ENCODE measurements at places on chromosomes 5 and 9.

DNA sequence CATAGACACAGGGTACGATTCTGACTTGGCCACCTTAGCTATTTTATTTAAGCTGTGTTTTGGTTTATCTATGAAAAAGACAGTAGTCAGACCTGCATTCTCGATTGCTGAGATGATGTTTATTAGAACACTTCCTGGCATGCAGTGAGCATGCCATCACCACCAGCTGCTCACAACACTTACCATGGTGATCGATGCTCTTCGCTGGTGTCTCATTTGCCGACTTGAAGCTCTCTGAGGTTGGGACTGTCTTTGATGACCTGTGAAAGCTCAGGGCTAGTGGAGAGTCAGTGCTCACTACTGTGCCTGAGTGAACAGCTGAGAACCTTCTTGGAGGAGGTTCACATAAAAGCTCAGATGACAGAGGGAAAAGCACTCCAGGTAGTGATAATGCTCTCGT is 4.4 kb upstream of the C9orf153 start:
- no peak for DNase-seq

DNA sequence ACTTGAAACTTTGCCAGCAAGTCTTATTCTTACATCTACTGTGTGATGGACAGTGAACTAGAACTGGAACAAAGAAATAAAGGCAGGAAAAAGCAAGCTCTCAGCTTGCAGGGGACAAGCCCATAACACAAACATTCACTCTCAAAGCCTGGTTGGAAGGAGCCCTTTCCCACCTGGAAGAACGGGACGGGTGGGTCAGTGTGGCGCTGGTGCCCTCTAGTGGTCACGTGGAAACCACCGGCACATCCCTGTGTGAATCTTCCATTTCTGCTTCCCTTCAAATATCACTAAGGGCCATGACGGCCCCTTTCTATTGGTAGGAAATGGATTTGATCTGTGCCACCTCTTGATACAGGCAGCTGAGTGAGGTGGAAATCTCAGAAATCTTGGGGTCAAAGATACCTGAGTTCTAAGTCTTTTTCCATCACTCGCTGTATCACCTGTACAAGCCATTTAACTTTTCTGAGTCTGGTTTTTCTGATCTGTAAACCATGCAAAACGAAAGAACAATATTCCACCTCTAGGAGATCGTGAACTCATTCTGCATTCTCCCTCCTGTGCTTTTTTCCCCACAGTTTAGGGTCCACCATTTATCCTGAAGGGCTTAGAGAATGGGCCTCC is 211.6 kb downstream of the MSX2 start:
- peak; percentile 66 for DNase-seq

- DNase-seq: no peak
These were observed 87.1 kb upstream of the ELL2 start for GRCh38 chr5:96048763-96049162.

DNA sequence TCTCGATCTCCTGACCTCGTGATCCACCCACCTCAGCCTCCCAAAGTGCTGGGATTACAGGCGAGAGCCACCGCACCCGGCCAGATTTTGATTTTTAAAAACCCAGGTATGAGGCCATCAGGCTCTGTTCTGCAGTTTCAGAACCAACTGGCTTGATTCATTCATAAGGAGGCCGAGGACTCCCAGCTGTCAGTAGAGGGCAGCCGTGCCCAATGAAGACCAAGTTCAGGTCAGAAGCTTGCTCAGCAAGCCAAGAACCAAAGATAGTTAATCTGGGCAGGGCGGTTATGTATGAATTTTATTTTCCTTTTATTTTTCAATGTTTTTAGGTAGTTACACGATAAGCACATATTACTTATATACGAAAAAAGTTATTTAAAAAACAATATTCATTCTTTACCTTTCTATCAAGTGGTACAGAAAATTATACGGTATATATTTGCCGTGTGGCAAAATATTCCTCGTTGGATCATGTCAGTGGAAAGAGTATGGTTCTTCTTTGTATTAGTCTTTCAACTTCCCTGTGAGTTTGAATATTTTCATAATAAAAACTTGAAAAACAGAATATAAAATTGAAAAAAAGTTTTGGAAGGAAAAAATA is 18.0 kb downstream of the MGAT1 start:
- peak; percentile 55 for DNase-seq

GRCh38 chr9:120839146-120839545 is 3.6 kb downstream of the PSMD5 start:
- no peak for DNase-seq

DNA sequence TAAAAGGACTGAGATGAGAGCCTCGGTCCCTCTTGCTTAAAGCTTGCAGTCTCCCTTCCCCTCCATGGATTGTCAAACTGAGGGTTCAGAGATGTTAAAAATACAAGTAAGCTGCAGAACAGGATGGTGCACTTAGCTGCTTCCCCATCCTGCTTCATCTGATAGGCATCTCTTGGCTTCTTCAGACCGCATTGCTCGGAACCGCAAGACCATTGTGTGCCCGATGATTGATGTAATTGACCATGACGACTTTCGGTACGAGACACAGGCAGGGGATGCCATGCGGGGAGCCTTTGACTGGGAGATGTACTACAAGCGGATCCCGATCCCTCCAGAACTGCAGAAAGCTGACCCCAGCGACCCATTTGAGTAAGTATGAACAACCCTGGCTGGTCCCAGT is 65.5 kb upstream of the SAP30L start:
- DNase-seq: no peak

- no peak for DNase-seq
These were observed 1401.4 kb downstream of the EFNA5 start for GRCh38 chr5:106269252-106269843.

GRCh38 chr9:77156646-77157371 is 20.5 kb upstream of the VPS13A start:
- no peak for DNase-seq

- no peak for DNase-seq
These were observed 120.5 kb downstream of the PRDM6 start for GRCh38 chr5:123209502-123210027.

DNA sequence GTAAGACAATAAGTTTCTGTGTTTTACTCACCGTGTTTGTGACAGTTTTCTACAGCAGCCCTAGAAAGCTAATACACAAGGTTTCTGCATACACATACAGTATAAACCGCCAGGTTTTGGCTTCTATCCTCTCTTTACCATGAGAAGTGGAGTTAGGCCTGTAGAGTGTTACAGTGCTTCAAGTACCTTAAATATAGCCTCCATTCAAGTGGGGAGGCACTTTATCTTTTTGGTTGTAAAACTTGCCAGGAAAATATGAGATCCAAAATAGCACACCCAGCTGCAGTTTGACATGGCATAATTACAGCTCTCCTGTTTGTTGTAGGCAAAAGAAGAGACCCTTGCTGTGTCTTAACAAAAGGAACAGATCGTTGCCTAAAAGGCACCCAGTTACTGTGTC is 90.3 kb upstream of the PTPN3 start:
- DNase-seq: peak; percentile 76

GRCh38 chr5:35483780-35484179 is 133.9 kb upstream of the SPEF2 start:
- no peak for DNase-seq

GRCh38 chr5:124856726-124857125 is 110.3 kb upstream of the ZNF608 start:
- DNase-seq: no peak

- no peak for DNase-seq
These were observed 58.1 kb upstream of the SV2C start for GRCh38 chr5:76025069-76025468.

DNA sequence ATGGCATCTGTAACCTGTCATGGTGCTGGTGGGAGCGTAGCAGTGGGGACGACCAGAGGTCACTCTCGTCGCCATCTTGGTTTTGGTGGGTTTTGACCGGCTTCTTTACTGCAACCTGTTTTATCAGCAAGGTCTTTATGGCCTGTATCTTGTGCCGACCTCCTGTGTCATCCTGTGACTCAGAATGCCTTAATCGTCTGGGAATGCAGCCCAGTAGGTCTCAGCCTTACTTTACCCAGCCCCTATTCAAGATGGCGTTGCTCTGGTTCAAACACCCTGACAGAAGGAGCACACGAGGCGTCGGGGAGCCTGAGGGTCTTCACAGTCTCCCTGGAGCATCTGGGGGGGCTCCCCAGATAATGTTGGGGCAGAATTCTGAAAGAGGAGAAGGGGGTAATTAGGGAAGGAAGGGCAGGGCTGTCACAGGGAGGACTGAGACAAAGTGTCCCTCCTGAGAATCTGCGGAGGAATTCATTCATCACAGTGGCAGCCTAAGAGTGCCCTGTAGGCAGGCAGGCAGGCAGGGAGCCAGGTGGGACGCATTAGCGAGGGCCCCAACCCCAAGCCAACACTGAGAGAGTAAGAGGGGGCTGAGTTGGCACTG is 21.3 kb upstream of the NCS1 start:
- no peak for DNase-seq

GRCh38 chr5:169146158-169146557 is 154.8 kb downstream of the SLIT3 start:
- no peak for DNase-seq

GRCh38 chr5:168015506-168015905 is 275.9 kb upstream of the WWC1 start:
- no peak for DNase-seq

DNA sequence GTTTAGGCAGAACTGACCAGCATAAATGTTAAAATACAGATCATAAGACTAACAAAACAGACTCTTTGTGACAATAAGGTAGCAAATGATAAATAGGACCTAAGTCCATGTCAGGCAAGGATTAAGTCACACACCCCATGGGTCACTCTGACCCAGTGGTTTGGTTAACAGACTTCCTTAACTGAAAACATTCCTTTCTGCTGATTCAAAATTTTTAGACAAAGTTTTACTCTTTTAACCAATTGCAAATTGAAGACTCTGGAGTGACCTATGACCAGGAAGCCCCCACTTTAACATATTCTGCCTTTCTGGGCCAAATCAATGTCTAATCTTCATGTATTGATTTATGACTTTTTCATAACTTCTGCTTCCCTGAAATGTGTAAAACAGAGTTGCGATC is 4.9 kb upstream of the NXNL2 start:
- DNase-seq: no peak

DNA sequence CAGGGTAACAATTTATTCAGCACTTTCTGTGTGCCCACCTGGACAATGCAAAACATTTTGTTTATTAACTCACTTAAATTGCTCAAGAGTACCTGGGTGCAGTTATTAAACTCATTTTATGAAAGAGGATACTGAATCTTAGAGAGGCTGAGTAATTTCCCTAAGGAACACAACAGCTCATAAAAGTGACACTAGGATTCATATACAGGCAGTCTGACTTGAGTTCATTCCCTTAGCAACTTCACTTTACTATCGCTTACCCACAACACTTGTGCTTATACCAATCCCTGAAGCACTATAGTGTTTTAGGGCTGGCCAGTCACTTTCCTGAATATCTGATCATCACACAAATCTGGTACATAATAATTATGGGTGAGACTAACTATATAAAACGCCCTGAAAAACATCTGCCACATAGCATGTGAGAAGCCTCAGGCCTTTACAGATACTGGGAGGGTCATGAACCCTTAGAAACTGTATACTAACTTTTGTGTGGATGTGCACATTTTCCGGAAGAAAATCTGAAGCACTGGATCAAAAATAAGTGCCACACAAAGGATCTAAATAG is 11.3 kb downstream of the TRPM6 start:
- no peak for DNase-seq

DNA sequence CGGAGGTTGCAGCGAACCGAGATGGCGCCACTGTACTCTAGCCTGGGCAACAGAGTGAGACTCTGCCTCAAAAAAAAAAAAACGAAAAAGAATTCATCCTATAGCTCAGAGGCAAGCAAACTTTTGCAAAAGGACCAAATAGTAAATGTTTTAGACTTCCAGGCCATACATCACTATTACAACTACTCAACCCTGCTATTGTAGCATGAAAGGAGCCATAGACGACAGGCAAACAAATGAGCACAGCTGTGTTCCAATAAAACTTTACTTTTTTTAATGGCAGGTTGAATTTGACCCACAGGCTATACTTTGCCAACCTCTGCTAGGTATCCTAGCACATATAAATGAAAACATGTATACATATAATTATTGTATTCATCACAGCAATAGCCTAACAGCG is 58.9 kb upstream of the SLC30A5 start:
- DNase-seq: no peak

DNA sequence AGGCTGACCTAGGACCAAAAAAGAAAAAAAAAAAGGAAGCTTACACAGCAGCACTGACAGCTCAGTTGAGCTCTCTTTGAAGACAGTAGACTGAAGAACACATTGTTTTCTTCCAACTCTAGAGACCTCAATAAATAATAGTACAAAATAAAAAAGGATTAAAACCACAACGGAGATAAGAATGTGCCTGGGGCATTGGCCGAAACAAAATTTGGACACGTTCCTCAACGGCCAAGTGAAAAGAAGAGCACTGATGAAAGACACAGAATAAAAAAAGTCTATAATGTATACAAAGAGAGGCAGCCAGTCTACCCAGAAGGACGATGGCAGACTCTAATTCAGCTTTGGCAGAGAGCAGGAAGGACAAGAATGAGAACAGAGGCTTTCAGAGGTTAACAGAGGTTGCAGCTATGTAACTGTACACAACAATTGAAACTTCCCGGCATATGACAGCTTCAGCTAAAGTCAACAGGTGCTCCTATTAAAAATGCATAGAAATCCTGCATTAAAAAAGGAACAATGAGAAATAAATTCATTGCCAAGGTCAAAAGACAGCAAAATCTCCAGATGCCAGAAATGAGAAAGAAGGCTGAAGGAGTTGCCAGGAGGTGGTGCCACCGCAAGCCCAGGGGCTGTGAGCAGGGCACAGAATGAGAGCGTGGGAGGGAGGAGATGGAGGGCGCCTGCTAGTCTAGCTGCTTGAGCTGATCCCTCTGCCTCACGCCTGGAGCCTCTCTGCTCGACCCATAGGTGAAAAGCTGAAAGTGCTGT is 113.9 kb downstream of the DCP2 start:
- no peak for DNase-seq

DNA sequence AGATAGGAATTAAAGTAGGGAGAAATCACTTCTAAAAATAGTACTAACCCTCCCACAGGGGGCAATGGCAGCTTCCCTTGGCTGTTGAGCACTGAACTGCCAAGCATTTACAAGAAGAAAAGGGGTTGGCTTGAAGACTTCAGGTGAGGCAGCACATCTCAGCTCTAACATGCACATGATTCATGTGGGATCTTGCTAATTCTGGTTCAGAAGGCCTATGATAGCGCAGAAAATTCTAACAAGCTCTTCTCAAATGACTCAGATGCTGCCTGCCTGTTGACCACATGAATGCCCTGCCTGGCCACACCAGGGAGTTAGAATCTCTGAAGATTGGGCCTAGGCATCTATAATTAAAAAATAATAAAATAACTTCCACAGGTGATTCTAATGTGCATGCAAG is 22.6 kb downstream of the CD180 start:
- DNase-seq: no peak

- no peak for DNase-seq
These were observed 1.7 kb downstream of the SMIM3 start for GRCh38 chr5:150780187-150780692.

All from NCI-H345 (cell line).